Type B pancreatic cell (in vitro differentiated cells): ENCODE measurements at places on chromosomes 4 and X.

GRCh38 chr4:145531223-145531622, 49.6 kb downstream of the SMAD1 start:
- no peak for DNase-seq

GRCh38 chrX:70508296-70508911, 63.8 kb downstream of the DLG3 start:
- DNase-seq = no peak

DNA sequence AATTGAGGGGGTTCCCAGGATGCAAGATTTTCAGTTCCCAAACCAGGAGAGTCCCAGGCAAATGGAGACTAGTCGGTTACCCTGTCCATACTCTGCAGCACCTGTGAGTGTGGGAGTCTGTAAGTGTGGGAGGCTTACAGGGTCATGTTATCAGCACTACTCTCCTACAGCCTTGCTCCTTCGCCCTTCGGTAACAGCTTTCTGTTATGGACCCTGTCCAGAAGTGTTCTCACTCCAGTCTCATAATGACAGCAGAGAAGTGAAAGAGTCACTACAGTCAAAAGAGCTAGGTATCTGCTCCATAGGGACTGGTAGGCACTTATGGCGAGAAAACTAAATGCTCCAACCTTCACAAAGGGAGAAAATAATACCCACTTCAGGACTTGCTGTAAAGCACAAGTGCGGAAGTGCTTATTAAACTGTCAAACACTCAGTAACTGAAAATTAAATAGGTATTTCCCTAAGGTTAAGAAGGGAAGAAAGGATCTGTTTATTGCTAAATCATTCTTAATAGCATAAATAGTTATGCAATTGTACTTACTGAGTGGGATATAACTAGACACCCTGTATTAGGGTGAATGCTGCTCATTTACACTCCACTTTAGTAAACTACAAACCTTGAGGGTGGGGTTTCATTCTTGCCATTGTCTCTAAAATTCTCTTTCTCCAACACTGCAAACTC, 2.7 kb upstream of the ADH7 start:
- no peak for DNase-seq

DNA sequence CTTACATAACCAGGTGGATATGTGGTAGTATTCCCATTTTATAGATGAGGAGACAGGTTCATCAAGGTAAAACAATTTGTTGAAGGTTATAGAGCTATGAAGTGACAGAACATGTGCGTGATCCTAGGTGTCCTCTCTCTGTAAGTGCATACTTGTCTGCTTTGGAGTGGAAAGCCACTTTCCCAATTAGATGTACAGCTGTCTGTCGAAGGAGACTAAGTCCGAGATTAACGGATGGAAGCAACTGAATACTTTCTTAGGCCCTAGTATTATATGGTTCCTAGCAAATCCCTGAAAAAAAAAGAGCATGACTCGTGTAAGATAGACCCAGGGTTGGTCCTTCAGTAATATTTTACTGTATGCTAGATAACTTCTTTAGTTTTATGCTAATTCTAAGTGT, 19.7 kb downstream of the TMEM131L start:
- DNase-seq = no peak

- no peak for DNase-seq
These were observed 122.5 kb downstream of the UCHL1 start for GRCh38 chr4:41379230-41379629.

DNA sequence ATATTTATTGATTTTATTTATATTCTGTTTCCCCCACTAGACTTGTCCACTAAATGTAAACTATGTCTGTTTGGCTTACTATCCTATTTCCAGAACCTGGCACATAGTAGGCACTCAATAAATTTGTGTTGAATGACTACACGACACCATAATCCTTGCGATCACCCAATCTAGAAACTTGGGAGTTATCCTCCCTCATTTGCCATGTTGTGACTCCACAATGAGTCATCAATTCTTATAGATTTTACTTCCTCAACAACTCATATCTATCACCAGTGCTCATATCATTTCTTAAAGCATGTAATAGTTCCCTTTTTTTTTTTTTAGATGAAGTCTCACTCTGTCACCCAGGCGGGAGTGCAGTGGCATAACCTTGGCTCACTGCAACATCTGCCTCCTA, 39.9 kb upstream of the VAMP7 start:
- no peak for DNase-seq

DNA sequence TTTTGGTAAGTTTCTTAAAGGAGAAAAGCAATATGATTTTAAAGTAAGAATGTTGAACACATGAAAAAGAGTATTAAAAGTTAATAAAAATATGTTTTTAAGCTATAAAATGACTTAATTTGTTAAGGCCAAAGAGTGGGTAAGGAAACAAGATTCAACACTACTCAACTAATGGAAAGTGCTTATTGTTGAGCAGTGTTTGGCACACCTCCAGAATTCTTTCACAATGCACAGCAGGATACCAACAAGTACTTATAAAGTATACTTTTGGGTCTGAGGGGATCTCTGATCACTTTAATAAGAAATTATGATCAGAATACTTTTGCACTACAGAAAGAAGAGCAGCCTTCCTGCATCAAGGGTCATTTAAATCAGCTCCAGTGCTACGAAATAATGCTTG, 5.9 kb downstream of the LAMP2 start:
- DNase-seq = no peak

- no peak for DNase-seq
These were observed 76.3 kb downstream of the SOWAHB start for GRCh38 chr4:76821641-76822040.

GRCh38 chr4:120057416-120057815, 9.2 kb downstream of the MAD2L1 start:
- DNase-seq = no peak

GRCh38 chr4:107129076-107129475, 93.0 kb upstream of the DKK2 start:
- no peak for DNase-seq

DNA sequence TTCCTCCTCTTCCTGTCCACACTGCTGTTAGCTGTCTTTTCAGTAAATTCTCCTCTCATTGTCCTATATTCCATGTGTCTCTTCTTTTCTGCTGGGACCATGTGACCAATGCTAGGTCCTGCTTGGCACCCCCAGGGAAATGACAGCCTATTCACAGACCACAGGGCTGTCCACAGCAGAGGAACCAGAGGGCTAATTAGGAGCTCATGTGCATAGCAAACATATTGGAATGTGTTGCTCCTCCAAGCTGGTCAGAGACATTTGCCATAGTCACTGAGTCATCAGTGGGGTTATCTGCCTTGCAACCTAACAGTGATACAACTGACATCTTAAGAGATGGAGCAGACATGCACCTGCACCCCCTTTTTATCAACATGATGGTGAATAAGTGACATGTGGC, 67.9 kb upstream of the PUDP start:
- no peak for DNase-seq

DNA sequence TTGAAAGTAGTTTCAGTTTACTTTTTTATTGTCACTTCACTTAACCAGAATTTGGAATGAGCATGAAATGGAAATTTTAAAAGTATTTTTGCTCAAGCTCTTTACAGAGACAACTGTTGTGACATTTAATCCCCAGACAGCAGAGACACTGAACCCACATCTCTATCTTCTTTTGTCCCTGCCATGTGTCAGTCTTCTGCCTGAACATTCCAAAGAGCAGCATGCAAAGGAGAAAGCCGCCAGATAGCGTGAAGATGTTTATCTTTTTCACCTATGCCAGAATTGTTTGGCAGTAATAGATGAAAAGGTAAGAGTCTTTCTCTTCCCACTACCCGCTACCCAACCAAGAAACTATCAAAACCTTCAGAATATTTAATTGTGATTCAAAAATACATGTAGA, 46.8 kb downstream of the NDNF start:
- no peak for DNase-seq

GRCh38 chr4:136855886-136856285, 676.4 kb downstream of the PCDH18 start:
- no peak for DNase-seq

GRCh38 chrX:55056820-55057674, 17.8 kb upstream of the PAGE2B start:
- DNase-seq = no peak

GRCh38 chr4:92516450-92516849, 212.7 kb downstream of the GRID2 start:
- DNase-seq = no peak

- no peak for DNase-seq
These were observed 33.1 kb downstream of the PCDH7 start for GRCh38 chr4:30753316-30753715.

GRCh38 chrX:3450881-3451570, 104.6 kb upstream of the MXRA5 start:
- no peak for DNase-seq

DNA sequence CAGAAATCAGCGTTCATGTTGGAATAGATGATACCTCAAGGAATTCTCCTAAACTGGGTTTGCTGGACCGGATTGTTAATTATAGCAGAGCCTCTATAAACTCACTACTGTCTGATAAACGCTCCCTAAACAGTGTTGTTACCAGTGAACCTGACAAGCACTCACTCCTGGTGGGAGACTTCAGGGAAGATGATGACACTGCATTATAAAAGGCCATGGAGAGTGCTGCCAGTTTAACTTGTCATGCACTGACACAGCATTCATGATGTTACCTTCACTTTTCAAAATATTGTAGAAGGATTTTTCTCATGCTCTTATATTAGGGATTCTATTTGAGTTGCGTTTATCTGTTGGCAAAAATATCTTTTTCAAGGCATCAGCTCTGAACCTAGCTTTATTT, 57.7 kb upstream of the PGK1 start:
- no peak for DNase-seq

GRCh38 chrX:86066998-86067397, 19.6 kb upstream of the CHM start:
- DNase-seq = no peak

GRCh38 chr4:73221734-73222133, 36.9 kb downstream of the ANKRD17 start:
- DNase-seq = no peak

- no peak for DNase-seq
These were observed 296 bp upstream of the ADGRL3 start for GRCh38 chr4:61199873-61200186.

DNA sequence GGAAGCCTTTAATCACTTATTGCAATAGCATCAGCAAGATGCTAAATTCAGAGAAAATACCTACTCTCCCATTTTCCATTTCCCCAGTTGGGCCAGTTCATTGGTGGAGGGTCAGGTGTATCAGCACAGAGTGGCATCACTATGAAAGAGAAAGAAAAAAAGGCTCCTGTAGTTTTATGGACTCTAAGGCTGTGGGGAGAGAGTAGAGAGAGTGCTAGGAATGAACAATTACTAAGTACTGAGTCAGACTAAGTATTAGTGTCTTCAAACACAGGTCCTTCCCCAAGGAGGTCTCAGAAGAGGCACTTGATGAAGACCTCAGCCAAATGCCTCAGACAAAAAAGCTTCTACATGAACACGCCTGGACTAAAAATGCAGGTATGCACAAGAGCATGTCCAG, 1061.9 kb downstream of the FSTL5 start:
- no peak for DNase-seq

- DNase-seq = no peak
These were observed 184.2 kb downstream of the DHRSX start for GRCh38 chrX:2316534-2316933.

DNA sequence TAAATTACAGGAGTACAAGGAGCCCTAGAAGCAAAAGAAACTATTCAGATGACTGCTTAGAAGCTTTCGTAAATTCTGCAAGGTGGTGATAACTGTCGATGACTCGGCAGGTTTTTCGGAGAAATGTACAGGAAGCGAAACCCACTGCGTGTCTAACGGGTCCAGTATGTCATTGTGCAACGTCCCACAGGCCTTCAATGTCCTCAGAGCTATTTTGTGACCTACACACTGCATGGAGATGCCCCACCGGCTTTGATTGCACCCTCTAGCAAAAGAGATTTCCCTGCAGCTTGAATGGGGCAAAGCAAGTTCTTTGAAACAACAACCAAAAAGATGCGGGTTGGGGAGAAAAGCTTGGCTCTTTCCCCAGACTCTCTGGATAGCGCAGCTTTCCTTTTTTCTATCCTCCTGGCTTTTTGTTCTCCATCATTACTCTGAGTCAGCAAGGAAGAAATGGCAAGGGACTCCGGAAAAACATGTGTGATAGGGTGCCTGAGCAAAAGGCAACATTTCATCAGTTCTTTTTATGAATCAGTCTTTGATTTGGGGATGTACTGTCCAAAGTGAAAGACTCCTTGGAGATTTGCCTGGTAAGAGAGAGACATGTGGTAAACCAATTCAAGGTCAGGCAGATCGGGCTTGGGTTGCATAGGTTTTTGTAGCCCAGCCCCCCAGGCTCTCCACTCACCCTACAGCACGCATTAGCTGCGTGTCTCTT, 112.0 kb upstream of the TBL1X start:
- no peak for DNase-seq

DNA sequence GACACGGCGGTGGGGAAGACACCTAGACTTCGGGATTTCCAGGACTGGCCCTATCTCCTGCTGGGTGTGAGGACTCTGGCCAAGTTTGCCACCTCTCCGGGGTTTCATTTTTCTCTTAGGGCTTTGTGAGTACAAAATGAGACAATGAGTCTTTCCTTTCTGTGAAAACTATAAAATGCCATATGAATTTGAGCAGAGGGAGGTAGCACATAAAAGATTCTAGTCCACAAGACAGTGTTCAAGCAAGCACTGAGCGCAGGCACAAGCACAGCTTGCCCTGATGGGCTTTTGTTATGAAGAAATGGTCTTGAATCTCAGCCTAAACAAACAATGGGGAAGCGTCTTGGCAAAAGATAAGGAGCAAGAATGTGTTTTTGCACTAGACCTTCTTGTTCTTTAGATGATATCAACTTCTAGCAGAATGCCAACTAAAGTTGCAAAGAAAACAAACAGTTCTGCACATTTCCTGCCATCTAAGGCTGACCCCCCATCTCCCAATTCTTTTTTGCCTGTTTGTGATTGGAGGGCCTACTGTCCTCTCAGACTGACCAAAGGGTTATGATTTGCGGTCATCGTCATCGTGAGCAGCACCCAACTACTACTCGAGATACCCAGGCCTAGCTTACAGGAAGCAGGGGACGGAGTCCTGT, 73.0 kb upstream of the ZNF518B start:
- DNase-seq = no peak

DNA sequence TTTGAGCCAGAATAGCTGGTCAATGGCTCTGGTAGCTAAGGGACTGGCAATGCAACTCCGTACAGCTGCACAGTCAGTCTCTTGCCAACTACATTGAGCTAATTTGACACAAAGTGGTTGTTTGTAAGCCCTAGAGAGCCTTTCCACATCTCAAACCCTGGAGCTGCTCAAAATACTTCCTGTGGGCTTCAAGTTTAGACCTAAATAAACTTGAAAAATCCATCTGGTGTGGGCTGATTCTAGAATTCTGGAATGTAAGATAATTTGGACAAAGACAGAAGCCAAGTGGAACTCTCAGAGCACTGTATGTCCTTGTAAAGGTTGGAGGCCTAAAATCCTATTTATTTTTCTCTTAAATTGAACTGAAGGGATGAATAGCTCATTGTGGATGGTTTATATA, 380.8 kb downstream of the SPRY1 start:
- no peak for DNase-seq

- DNase-seq = no peak
These were observed 32.4 kb upstream of the MYOZ2 start for GRCh38 chr4:119103263-119103662.

- peak; percentile 65 for DNase-seq
These were observed 127.4 kb downstream of the HMX1 start for GRCh38 chr4:8744083-8744805.

GRCh38 chr4:4948370-4948769, 70.9 kb downstream of the CYTL1 start:
- no peak for DNase-seq
